ENCODE measurements at places on chromosomes 12 and 14.

DNA sequence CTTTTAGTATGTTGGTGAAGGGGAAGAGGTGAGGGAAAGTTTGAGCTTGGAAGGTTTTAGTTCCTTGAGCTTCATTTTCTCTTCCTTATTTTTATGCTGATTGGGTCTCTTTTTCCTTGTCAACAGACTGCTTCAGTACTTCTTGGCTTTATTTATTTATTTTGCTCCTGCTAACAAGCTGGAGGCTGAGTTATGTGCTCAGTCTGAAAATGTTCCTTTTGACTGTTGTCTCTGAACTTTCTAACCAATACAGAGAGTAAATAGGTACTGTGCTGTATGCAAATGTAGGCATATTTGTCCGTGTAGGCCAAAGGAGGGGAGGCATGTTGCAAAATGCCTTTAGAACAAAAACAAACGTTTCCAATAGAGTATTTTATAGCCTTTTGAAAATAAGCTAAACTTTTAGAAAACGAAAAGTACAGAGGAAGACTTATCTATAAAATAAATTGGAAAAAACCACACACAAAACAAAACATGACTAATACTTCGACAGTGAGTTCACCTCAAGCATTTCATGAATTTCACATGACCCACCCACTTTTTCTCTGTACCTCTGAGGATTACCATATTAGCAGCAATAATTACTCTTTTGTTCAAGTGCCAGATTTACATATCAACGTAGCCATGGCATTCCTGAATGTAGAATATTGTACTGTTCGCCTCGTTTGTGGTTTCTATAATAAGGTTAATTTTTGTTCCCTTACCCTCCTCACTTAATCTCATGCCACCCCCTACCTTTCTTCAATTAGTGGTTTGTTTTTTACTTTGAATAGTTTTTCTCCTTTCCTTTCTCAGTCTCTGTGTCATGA is 4.7 kb upstream of the CREBL2 start:
- DNase-seq: no peak

DNA sequence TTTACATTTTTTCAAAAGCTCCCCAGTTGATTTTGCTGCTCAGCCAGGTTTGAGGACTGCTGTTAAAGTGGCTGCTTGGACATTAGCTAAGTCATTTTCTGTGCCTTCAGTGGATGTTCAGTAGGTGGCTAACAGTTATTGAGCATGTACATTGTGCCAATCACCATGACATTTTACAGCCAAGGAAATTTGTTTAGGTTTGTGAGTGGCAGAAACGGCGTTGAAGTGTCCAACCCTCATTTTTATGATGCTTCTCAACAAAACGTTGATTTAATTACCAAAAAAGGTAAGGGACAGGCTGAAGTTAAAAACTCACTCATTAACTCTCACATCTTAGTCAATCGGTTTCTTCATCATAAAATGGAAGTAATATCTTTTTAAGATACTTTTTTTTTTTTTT is 37.0 kb upstream of the LRIG3 start:
- no peak for DNase-seq

GRCh38 chr12:107584563-107584962 is 101.0 kb upstream of the PWP1 start:
- DNase-seq: no peak

DNA sequence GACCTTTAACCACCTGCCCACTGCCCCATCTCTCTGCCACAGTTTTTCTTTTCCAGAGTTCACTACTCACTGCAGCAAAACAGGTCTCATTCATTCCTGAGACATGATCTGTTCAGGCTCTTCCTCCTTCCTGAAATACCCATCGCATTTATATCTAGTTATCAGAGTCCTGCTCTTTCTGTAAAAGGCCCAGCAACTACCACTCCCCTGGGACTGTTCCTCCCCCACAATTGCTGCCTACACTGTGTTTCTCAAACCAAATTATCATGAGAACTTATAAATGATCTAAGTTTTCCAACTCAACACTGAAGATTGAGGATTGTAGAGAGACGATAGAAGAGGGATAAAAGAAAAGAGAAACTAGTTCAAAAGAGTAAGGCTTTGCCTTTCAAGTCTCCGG is 40.8 kb upstream of the EPS8 start:
- DNase-seq: no peak

DNA sequence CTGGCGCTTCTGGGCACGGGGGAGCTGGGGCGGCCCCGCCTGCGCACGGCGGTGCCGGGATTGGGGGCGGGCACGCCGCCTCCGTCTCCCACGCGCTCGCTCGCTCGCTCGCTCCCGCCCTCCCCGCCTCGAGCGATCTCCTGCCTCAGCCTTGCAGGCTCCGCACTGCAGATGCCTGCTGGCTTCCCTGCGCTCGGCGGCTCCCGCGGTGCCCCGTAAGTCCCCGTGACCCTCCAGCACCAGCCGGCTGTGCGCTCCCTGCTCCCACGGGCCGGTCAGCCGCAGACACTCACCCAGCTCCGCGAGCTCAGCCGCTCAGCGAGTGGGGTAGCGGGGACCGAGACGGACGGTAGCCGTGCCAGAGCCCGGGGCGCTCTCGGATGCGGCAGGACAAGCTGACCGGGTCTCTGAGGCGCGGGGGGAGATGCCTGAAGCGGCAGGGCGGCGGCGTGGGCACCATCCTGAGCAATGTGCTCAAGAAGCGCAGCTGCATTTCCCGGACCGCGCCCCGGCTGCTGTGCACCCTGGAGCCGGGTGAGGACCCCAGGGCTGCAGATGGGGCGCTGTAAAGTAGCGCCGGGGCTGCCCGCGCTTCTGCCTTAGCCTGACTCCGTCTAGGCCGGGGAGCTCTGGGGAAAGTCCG is at the start of gene TBC1D30:
Gene TBC1D30 (plus strand): TSS at position 148 of the 643 bp plus-strand sequence. CDS start 233 bp downstream, at position 381.
- DNase-seq: no peak

DNA sequence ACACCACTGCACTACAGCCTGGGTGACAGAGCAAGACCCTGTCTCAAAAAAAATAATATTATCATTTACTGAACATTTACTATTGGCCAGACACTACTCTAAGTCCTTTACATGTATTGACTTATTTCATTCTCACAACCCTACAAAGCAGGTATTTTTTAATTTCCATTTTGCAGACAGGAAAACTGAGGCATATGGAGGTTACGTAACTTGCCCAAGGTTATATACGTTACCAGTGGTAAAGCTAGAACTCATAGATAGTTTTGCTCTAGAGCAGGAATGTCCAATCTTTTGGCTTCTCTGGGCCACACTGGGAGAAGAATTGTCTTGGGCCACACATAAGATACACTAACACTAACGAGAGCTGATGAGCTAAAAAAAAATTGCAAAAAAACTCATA is 5.7 kb downstream of the L3HYPDH start:
- no peak for DNase-seq

- DNase-seq: no peak
Observed at GRCh38 chr12:74539261-74539660, 1.6 kb downstream of the ATXN7L3B start.

GRCh38 chr14:88163731-88164255 is 158.9 kb downstream of the GPR65 start:
- no peak for DNase-seq

DNA sequence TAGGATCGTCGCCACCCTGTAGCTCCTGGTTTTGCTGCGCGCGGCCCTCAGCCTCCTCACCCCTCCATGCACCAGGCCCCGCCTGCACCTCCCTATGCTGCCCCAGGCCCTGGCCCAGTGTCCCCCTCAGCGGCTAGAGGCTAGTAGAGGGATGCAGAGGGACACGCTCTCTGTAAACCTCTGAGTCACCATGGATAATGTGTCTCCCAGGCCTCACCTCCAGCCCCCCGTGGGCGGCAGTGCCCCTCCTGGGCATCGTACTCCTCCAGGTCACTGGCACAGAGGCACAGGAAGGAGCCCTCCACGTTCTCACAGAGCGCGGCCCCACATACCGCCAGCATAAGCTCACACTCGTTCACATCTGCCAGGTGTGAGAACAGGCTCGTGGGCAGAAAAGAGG is 12.3 kb downstream of the ISCA2 start:
- DNase-seq: no peak

DNA sequence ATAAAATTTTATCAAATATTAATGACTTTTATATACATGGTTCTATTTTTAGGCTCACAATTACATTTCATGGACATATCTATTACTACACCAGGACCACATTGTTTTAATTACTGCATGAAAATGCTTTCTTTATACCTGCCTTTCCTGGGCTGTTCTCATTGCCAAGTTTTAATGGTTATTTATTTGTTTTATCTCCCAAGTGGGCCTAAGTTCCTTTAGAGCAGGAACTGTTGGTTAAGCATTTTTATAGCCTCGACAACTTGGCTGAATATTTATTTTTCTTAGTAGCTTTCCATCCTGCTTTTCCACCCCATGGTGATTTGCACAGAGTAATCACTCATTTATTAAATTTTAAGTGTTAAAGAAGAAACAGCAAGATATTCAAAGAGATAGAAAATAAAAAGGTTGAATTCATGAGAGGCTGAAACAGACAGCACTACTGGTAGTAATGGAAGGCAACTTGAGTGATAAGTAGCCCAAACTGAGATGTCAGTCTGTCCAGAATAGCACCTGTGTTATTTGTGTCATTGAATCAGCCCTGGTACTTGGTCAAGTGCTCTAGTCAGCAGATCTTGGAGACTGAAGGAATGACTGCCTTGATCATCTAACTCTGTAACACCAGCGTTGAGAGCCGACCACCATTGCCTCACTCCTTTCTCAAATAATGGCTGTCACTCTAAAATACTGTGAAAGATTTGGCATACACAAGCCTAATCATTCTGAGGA is 119.1 kb upstream of the EGLN3 start:
- no peak for DNase-seq

- DNase-seq: no peak
Observed at GRCh38 chr12:95522692-95523091, 28.6 kb downstream of the USP44 start.

DNA sequence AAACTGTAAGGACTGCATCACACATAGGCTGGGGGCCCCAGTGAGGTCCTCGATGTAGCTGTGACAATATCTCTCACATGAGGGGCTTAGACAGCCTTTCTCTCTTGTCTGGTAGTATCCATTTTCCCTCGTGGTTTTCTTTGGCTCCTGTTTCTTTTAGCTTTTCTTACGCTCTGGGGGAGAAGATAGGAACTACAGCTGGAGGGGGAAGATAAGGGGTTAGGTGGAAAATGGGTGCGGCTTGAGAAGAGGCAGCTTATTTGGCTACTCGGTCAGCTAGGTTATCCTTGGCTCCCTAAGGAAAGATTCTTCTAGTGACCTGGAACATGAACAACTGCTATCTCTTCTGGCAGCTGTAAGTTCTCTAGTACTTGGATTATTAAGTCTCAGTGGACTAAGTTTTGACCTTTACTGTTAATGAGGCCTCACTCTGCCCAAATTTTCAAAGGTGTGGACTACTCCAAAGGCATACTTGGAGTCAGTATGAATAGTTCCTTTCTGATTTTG is 28.7 kb upstream of the CPNE8 start:
- no peak for DNase-seq

- DNase-seq: peak; percentile 81
Observed at GRCh38 chr12:89862511-89863445, 154.1 kb upstream of the ATP2B1 start.

- DNase-seq: peak; percentile 38
Observed at GRCh38 chr14:73402579-73402978, 55.8 kb downstream of the NUMB start.

GRCh38 chr14:87419925-87420324 is 573.1 kb downstream of the GALC start:
- DNase-seq: no peak

- no peak for DNase-seq
Observed at GRCh38 chr14:51121096-51121495, 26.2 kb upstream of the TRIM9 start.

GRCh38 chr14:60691383-60692113 is 32.6 kb downstream of the SIX4 start:
- DNase-seq: no peak

- no peak for DNase-seq
Observed at GRCh38 chr14:31006703-31007102, 18.7 kb upstream of the AP4S1 start.

- DNase-seq: no peak
Observed at GRCh38 chr14:26344596-26344995, 253.2 kb downstream of the NOVA1 start.

DNA sequence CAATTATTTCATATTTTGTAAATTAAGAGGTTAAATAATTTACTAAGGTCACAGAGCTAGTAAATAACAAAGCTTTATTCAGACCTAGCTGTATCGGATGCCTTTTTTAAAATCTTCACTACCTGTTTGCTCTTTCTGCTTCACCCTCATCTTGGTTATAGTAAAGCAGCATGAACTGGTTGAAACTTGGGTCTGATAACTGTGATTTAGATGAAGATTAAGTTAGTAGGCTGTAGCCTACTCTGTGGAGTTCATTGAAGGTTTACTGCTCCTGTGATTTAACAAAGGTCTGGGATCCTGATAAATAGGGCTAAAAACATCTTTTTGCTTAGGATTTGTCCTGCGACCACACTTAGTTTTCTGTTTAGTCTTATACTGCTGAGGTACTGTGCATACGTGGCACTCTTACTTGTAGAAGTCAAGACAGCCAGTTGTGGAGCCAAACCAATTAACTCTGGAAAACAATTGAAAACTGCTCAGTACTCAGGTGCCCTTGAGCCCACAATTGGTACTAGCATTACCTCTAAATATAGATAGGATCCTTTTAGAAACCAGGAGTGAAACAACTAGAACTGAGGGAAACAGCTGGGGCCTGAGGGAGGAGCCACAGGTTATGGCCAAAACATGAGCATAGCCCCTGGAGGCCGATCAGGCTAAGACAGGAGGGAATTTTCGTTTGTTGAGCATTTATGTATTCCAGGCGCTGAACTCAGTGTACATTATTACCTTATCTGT is 2.3 kb downstream of the SPATS2 start:
- peak; percentile 79 for DNase-seq

DNA sequence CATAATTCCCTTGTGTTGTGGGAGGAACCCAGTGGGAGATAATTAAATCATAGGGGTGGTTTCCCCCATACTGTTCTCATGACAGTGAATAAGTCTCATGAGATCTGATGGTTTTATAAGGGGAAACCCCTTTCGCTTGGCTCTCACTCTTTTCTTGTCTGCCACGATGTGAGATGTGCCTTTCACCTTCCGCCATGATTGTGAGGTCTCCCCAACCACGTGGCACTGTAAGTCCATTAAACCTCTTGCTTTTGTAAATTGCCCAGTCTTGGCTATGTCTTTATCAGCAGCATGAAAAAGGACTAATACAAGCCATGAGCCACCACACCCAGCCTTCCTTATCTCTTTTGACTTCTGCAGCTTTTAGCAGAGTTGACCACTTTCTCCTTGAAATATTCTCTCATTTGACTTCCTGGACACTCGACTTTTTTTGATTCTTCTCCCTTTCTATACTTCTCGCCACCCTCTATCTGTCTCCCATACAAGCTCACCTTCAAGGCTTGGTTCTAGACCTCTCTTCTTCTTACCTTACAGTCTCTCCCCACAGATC is 2.3 kb downstream of the MTERF2 start:
- no peak for DNase-seq

DNA sequence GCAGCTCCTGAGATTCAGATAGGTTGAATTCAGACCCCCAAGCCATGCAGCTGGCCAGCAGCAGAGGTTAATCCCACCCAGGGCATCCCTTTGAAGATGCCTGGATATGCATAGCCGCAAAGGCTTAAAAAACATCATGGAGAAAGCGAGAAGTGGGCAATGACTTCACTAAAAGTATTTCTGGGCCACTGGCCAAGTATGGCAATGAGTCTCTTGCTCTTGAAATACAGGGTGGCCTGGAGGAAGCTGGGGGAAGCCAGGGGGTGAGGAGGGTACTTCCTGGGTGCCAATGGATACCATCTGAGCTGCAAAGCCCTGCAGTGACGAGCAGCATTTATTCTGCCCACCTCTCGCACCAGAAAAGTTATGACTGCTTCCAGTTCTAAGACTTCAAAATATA is 539.3 kb upstream of the TBX3 start:
- no peak for DNase-seq
